ENCODE measurements at places on chromosomes 6 and 20. TPM values are rescaled to one million over a fixed set of nuclear protein-coding genes. Genes with fewer than 3 reads are reported as not detected.
A peak's percentile ranks its signal among the peaks of the same experiment; 100 is the strongest.

GRCh38 chr6:144566868-144567615 is 281.9 kb downstream of the UTRN start:
- no peak for DNase-seq

Gene HDAC2
- 47.7 TPM for total RNA-seq

DNA sequence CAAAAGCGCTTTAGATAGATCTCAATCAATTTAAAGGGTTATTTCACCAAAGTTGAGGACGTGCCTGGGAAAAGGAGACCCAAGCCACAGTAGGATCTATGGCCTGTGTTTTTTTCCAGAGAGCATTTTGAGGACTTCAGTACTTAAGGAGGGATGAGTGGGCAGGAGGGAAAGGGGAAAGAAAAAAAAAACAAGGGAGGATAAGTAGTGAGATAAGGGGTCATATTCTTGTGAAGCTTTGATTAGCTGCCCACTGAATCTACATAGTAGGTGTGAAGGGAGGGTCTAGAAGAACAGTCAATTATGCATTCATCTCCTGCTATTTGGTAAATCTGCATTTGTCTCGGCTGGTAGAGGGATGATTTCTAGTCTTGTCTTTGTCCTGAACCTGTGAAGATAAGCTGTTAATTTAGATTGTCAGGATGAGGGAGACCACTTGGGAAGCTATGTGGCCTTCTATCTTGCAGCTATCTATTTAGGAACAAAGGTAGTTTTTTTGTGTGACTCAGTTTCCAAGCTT is 48.4 kb downstream of the CLVS2 start:
- DNase-seq = no peak

DNA sequence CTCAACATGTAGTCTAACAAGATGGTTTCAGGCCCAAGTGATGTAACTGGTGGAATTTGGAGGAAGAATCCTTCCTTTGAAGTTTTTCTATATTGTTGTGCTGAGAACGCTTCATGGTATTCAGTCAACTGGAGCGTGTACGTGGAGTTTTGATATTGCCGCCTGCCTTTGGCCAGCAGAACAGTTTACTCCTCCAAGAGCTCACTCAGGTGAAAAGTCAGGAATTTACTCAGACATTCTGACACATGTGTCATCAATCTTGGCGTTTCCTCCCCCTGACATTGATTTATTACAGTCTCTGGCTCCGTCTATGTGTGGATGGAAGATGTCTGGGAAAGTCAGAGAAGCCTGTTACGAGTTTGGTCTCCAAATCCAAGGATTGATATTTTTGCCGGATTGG is 19.0 kb upstream of the TGM2 start:
- DNase-seq = peak; percentile 4

DNA sequence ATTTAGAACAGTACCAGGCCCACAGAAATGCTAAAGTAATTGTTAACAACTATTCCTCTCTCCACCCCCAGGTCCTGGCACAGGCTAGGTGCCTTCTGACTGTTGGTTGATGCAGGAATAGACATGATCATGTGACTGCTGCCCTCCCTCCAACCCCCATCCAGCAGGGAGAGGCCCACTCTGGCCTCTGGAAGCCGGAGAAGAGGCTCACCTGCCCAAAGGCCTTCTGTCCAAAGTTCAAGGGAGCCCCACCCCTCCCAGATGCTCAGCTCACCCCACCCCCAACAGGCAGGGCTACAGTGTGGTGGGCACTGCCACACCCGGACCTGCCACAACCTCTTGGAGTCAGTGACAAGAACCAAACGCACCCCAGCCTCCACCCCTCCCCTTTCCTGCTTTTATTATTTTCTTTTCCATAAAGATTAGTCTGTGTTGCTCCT is 26.9 kb upstream of the FOXP4 start:
- no peak for DNase-seq

DNA sequence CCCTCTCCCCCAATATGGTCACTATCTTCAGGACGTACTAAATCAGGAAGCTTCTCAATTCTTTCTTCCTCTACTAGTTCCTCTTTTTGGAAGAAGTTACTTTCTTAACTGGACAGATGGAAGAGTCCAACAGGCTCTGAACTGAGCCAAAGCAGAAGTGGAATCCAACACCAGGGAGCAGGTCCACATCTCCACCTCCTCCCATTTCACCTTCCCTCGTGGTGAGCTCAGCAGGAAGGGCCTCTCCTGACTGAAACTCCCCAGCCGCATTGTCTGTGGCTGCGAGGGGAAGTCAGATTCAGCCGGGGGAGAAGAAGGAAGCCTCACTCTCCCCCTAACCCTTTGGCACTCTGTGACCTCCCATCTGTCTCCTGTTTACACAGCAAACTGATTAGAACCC is 63.8 kb upstream of the UST start:
- DNase-seq = no peak

DNA sequence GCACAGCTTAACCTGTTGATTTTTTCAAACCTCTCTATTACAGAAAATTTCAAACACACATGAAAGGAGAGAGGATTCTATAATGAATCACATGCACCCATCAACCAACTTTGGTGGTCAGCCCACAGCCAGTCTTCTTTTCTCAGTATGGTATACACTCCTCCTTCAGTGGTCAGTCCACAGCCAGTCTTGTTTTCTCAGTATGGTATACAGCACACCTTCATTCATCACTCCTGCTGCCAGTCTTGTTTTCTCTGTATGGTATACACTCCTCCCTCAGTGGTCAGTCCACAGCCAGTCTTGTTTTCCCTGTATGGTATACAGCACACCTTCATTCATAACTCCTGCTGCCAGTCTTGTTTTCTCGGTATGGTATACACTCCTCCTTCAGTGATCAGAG is 67.8 kb downstream of the SYNDIG1 start:
- DNase-seq = no peak

DNA sequence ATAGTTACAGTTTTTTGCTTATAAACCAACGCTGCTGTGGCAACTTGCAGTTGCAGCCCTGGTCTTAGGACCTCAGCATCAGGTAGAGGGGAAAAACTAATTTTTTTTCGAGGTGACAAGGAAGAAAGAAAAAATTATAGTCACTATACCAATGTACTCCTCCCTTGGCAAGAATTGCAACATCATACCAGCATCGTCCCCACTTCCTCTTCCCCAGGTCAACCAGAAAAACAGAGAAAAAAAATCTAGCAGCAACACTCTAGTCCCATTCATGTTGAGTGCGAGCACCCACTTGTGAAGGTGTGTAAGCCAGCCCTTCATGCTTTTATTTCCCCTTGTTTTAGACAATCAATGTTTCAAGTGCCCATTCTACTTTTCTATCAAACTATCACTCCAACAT is 13.1 kb upstream of the DCBLD1 start:
- no peak for DNase-seq

DNA sequence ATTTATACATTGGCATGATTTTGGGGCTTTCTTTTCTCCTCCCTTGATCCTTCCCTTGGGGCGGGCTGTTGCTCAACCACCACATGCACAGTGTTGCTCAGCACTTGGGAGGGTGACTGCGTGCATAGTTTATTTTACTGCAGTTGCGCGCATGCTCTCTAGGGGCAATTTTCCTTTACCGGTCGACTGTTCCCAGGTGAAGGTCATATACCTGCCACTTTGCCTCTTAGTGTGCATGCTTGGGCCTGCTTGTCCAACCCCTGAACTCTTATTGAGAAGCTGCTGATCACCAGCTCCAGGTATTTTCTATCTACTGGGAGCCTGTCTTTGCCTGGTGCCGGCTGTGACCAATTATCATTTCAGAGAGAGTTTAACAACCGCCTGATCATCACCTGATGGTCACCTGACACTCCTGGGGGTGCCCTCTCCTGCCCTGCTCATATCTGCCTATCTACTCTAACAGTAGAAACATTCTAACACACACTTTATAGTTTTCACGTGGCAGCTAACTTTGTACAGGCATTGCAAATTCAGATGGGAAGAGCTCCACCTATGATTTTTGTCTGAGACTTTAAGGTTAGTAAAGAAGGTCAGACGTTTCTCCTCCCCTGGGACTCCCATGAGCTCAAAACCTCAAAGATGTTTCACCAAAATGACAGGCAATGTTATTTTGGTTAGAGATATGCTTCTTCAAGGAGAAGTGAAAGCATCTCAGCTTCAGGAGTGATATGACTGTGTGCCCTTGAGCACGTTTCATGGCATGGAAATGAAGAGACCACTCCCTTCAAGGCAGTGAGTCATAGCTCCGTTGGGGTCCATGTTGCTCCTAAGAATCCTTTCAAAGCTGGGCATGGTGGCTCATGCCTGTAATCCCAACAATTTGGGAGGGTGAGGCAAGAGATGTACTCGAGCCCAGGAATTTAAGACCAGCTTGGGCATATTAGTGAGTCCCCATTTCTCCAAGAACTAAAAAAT is 227.5 kb upstream of the MYLIP start:
- DNase-seq = no peak

- DNase-seq = no peak
Measured at GRCh38 chr6:133042550-133043120, 198.5 kb upstream of the EYA4 start.

- DNase-seq = no peak
Measured at GRCh38 chr6:56386717-56387116, 139.3 kb upstream of the COL21A1 start.

Gene POU3F2
- 0.08 TPM for total RNA-seq

Data from cardiac septum (tissue), 1 donor.